Activated CD4-positive, alpha-beta T cell treated with anti-CD3 and anti-CD28 coated beads, Interleukin-2, amount 50 U/mL, for 4 hours (primary cell): ENCODE measurements at places on chromosomes 1 and 21.
A peak's percentile ranks its signal among the peaks of the same experiment; 100 is the strongest.

GRCh38 chr1:20538227-20538626 is 14.1 kb upstream of the FAM43B start:
- no peak for DNase-seq

DNA sequence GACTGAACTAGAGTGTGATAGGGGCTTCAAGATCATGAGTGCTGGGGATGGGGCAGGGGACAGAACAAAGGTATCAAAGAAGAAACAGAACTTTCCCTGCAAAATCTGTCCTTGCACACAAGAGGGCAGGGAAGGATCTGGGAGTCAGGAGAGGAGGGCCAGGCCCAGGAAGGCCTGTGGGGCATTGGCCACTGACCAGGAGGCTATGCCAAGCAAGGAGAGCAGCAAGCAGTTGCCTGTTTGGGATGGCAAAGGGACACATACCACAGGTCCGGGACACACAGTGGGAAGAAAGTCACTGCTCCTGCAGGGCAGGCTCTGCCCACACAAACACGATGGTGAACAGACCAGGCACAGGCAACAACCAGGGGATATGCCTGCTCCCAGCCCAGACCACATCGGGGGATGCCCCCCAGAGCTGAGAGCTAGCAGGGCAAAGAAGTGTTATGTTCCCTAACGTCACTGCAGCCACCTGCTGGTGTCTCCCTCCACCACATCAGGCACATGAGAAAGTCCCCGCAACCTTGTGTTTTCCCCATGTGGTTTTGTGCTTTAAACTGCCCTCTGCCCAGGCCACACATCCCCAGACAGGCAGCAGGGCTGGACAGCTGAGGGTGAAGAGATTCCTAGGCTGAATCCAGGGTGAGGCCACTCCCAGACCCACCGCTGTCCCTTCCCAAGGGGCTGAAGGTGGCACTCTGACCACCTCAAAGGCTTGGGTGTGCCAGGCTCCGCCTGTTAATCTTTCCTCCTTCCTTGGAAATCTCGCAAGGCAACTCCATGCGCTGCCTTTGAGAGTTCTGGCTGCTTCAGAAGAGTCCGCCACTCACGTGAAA is 53.6 kb downstream of the KIF21B start:
- no peak for DNase-seq

- DNase-seq = no peak
These were observed 973.1 kb upstream of the ADGRL2 start for GRCh38 chr1:80827666-80828065.

DNA sequence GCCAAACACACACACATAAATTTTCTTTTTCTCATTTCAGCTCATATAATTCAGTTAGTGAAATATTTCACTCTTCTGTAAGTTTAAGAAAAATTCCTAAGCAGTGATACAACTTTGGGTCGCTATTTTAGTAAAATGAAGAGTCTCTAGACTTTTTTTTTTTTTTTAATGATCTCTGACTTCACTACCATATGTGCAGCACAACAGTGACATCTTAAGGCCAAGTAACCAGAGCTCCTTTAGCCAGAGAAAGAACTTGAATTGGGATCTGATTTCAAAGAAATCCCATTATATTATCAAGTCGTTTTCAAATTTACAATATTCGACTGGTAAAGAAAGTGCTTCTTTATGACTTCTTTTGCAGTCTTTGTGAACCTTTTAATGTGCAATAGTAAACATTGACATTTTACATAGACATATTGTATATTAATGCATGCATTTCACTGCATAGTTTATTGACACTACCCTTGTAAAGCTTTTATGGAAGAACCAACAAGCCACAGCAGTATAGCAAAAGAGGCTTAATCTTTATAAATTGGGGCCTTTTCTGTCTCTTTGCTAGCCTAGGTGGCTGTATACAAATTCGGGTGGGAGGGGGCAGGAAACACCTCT is 62.2 kb downstream of the LRRC40 start:
- DNase-seq = no peak

DNA sequence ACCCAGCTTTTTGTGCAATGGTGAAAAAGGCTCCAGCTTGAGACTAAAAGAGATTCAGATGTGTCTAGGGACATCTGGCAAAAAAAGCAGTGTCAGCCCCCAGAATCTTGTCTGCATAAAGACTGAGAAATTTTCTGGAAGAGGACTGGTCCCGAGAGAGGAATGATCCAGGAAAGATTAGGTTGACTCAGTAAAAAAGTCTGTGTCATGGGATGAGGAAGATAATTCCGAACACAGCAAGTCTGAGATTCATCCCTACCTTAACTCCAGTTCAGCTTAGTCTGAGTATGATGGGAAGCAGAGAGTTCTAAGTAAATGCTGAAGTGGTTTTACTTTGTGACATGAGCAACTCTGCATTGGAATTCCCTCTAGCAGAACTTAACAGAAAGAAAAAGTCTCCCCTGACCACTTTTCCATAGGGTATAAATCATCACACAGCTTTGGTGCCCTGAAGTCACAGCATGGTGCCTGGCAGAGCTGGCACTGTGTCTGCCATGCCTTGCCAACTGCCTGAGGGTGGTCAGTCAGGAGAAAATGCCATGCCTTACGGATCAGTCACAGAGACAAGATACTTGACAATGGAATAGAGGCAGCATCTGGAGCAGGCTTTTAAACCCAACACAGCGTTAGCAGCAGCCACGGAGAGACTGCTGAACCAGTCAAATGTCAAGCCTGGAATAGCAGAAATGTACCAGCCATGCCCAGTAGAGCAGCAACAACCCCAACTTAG is 153.4 kb downstream of the ZC3H11B start:
- no peak for DNase-seq

GRCh38 chr1:53182111-53182593 is 14.5 kb upstream of the CPT2 start:
- peak; percentile 72 for DNase-seq

DNA sequence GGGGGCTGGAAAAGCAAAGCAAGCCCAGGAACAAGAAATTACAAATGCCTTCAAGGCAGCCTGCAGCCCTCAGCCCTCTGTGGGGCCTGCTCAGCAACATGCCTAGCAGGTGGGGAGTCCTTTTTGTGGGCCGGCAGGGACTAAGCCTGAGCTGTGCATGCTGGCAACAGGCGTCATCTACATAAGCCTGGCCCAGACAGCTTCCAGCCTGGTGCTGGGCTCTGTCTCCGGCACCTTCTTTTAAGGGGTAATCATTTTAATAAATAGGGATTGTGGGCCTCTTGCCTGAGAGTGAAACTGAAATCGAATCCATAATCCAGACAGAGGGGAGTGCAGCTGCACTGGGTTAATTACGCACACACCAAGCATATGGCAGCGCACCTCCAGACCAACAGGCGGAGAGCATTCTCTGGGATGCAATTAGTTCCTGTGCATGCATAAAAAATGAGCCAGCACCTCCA is 96.6 kb downstream of the DDX20 start:
- no peak for DNase-seq

DNA sequence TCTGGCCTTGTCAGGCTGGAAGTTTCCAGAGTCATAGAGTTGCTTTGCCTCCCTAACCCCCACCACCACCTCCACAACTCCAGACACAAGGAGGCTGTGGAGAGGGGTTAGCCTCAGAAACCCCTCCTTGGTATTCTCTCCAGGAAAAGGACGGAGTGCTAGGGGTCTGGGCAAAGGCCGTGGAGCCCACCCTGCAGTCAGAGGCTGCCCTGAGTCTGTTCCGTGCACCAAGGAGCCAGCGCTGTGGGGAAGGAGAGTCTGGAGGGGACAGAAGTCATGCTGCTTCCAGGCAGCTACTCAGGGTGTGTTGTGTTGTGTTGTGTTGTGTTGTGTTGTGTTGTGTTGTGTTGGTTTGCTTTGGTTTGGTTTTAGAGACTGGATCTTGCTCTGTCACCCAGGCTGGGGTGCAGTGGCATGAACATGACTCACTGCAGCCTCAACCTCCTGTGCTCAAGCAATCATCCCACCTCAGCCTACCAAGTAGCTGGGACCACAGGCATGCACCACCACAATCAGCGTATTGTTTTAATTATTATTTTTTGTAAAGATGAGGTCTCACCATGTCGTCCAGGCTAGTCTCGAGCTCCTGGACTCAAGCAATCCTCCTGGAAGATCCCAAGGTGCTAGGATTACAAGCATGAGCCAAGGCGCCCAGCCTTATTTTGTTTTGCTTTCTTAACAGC is 122.2 kb upstream of the TMEM51 start:
- no peak for DNase-seq

DNA sequence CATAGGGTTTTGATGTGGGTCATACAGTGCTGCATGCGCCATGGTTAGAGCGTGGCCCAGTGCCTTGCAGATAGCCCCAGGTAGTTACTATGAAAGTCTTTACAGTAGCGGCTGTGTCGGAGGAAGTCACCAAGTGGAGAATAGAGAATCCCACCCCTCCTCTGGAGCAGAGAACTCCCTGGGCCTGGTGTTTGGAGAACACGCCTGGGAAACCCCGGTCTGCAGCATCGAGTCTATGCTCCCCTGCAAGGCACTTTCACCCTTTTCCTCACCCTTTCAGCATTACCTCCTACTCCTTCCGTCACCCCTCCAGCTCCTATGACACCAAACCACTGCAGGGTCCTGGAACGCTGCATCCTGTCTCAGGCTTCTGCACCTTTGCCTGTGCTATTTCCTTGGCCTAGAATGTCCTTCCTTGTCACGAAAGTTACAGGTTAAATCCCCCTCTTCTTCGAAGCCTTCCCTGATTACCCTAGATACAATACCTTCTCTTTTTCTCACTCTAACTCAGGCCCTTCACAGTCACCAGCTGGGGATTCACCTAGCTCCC is 2.7 kb upstream of the SLC1A7 start:
- DNase-seq = no peak

GRCh38 chr1:213914392-213914791 is 73.4 kb upstream of the PROX1 start:
- no peak for DNase-seq

DNA sequence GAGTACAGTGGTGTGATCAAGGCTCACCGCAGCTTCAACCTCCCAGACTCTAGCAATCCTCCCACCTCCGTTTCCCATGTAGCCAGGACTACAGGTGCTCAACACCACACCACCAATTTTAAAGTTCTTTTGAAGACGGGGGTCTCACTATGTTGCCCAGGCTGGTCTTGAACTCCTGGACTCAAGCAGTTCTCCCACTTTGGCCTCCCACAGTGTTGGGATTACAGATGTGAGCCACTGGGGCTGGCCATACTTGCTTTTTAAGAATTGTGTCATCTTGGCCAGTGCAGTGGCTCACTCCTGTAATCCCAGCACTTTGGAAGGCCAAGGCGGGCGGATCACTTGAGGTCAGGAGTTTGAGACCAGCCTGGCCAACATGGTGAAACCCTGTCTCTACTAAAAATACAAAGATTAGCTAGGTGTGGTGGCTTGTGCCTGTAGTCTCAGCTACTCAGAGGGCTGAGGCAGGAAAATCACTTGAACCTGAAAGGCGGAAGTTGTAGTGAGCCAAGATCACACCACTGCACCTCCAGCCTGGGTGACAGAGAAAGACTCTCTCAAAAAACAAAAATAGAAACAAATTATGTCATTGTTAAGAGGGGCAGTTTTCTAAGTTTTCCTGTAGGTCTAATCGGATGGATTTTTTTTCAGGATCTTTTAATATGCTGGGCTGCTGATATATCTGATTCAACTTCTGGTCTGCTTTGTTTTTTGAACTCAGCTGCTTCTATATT is 18.7 kb downstream of the AK4 start:
- no peak for DNase-seq

- DNase-seq = no peak
These were observed 113.9 kb downstream of the ATP5PO start for GRCh38 chr21:33801424-33802405.

GRCh38 chr1:231638647-231639046 is 12.1 kb downstream of the DISC1 start:
- DNase-seq = no peak

- DNase-seq = no peak
These were observed 18.6 kb downstream of the ZBTB40 start for GRCh38 chr1:22470227-22470626.

DNA sequence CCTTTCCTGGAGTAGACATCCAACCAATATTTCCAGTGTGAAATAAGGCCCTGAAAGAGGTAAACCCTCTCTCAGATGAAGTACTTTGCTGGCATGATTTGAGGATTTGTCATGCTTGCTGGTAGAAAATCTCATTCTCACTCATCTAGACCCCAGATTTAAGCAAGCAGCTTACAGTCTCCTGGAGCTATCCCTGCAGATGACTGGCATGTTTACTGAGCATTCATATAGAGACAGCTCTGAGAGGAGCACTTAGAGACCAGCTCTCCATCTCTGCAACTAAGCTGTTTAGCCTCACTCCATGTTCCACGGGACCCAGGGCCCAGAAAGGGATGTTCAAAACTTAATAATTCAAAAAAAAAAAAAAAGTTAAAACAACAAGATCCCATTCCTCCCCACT is 34.2 kb downstream of the GPR161 start:
- DNase-seq = no peak

DNA sequence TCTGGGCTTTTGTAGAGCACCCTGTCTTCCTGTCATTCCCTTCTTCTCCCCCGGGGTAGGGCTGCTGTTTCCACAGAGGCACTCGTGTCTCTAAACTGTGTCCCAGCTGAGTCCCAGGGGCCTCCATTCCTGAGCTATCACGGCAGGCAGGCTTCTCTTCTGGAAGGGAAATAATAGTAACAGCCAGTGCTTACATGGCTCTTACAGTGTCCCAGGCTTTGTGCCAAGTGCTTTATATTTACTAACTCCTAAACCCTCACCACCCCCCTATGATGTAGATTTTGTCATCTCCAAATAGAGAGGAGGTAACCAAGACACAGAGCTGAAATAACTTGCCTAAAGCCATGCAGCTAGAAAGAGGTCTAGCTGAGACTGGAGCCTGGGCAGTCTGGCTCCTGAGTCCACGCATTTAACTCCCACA is 1.4 kb upstream of the CELF3 start:
- DNase-seq = no peak

- DNase-seq = no peak
These were observed 215.5 kb downstream of the KCNJ6 start for GRCh38 chr21:37700641-37701202.

GRCh38 chr1:207962716-207963426 is 51.9 kb upstream of the CD34 start:
- peak; percentile 10 for DNase-seq

DNA sequence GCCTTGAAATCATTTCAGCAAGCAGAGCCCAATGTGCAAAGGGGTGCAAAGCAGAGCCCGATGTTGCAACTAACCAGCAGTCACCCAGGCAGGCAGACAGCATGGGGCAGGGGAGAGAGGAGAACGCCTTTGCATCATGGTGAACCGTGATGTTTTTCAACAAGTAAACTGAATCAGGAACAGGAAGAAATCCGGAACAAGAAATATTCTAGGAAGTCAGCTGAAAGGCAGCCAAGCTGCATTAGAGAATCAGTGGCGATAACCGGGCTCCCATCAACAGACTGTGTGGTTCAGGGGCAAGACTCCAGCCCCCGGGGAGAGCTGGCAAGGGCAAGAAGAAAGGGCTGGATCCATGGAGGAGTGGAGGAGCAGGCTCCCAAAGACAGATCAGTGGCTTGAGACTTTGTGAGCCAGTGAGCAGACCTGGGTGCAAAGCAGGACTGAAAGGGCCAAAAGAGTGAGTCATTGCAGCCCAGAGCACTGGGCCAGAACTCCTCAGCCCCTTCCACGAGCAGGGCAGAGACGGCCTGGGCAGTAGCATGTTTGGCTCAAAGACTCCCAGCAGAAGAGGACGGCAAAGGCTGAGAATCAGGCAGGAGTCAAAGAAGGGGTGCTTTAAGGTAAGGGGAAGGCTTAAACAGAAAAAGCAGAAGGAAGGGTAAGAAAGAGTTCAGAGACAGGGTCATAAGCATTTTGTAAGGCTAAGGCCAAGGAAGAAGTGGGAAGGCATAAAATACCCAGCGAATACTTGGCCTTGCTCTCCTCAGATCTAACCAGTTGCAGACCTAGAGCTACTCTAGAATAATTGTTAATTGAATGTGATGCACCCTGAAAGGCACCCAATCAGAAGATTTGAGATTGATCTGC is 155.0 kb downstream of the SETD4 start:
- no peak for DNase-seq

GRCh38 chr1:7511381-7511780 is 259.7 kb upstream of the VAMP3 start:
- DNase-seq = no peak
